Midbrain (tissue), 1 donor: ENCODE measurements at places on chromosomes 2 and 18.

GRCh38 chr2:145484448-145485097, 964.7 kb upstream of the ZEB2 start:
- no peak for DNase-seq

- no peak for DNase-seq
Observed at GRCh38 chr2:229174794-229175496, 96.1 kb downstream of the PID1 start.

DNA sequence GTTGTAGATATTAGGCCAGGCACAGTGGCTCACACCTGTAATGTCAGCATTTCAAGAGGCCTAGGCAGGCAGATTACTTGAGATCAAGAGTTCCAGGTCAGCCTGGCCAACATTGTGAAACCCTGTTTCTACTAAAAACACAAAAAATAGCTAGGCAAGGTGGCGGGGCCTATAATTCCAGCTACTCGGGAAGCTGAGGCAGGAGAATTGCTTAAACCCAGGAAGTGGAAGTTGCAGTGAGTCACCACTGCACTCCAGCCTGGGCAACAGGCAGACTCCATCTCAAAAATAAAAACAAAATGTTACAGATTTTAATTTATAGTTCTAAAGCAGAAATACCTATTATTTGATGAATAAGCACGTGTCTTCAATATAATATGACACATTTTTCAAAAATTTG, 65.6 kb upstream of the UBXN4 start:
- no peak for DNase-seq

DNA sequence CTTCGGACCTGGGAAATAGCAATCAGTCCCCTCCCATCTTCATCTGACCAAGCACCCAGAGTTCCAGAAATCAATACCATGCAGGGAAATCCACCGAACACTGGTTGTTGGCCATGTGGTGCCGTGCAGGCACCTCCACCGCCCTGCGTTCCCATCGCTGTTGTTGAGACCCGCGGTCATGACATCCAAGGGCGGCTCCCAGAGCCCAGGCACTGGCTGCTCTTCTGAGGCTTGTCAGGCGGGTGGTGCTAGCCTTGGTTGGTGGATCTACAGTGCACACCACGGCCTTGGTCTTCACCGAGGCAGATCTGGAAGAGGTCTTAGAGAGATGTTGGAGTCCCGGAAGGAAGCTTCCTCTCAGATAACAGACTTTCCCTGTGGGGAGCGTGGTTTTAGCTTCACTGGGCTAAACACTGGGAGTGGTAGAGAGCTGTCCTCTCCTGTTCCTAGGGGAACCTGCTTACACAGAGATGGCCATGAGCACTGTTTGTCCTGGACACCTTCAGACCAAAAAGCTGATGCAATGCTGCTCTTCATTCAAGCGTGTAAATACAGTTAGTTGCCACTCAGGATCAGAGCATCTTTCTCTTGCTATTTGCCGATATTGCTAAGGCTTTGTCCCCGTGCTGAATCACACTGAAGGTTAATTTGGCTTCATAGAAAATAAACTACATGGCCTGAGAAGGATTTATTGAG, 58.3 kb downstream of the SMIM21 start:
- no peak for DNase-seq

GRCh38 chr2:118340103-118340502, 251.8 kb downstream of the INSIG2 start:
- DNase-seq = no peak

DNA sequence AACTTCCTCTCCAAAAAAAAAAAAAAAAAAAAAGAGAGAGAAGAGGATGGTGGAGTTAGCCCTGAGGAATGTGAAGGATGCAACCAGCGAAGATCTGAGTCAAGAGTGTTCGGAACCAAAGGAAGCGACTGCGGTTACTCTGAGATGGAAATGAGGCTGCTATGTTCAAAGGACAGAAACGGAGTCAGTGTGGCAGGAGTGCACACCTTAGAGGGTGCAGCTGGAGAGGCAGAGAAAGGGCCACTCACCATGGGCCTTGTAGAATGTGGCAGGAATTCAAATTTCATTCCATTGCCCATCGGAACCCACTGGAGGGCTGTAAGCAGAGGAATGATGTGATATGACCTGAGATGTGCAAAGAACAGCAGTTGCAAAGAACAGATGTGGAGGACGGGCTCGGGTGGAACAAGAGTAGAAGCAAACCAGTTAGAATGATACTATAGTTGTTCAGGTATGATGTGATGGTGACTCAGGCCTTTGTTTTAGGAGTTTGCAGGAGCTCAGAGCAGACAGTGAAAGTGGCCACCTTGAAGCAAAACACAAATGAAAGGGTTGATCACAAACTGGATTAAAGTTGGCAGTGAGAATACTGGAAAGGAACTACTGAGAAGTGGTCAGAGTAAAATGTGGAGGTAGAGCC, 22.6 kb downstream of the ITGA6 start:
- DNase-seq = no peak

GRCh38 chr2:174859563-174860169, 95.4 kb upstream of the CHRNA1 start:
- no peak for DNase-seq

GRCh38 chr2:222239091-222239490, 59.7 kb downstream of the PAX3 start:
- no peak for DNase-seq

DNA sequence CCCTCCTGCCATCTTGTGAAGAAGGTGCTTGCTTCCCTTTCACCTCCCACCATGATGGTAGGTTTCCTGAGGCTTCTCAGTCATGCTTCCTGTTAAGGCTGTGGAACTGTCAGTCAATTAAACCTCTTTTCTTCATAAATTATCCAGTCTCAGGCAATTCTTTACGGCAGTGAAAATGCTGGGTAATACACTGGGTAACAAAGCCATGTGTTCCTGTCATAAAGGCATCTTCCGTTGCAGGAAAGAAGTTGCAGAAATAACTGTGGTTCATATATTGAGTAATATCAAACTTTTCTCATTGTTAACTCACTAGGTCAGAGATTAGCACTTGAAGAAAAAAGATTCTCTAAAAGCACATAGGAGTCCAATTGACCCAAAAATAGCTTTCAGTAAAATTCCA, 163.9 kb upstream of the HNMT start:
- DNase-seq = no peak

- DNase-seq = no peak
Observed at GRCh38 chr18:69326094-69326493, 74.6 kb upstream of the DOK6 start.

GRCh38 chr2:62928015-62928414, 122.6 kb upstream of the OTX1 start:
- no peak for DNase-seq

- no peak for DNase-seq
Observed at GRCh38 chr2:112005406-112006075, 49.5 kb upstream of the TMEM87B start.

DNA sequence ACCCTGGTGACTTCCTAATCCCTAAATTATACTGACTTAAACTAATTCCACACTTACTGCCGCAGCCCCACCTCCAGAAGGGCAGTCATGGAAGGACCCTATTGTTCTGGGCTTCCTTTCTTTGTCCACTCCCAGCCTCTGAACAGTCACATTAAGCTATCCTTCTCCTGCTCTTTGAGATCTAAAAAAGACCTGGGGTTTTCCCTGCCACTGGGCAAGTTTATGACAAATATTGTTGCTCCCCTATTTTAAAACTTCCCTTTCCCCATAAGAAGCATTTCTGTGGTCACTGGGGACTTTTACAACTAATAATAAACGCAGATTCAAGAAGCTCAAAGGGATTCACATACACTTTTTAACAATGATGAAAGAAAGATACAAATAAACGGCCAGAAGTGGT, 47.2 kb upstream of the XPO1 start:
- no peak for DNase-seq

GRCh38 chr2:40317046-40317445, 134.8 kb downstream of the SLC8A1 start:
- no peak for DNase-seq

DNA sequence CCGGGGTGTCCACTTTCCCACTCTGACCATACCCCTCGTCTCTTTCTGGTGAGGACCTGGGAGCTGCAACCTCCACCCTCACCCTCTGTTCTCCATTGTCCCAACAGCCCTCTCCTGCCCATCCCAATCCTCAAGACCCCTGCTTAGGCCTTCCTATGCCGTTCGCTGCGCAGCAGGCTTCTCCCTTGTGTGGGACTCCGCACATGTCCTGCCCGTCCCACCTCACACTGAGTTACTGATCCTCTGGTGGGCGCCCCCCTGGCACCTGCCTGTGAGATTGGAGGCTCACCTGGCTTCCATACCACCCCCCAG, 119.5 kb upstream of the SNTG2 start:
- DNase-seq = no peak

GRCh38 chr2:108927936-108928659, 60.9 kb downstream of the EDAR start:
- peak; percentile 26 for DNase-seq

DNA sequence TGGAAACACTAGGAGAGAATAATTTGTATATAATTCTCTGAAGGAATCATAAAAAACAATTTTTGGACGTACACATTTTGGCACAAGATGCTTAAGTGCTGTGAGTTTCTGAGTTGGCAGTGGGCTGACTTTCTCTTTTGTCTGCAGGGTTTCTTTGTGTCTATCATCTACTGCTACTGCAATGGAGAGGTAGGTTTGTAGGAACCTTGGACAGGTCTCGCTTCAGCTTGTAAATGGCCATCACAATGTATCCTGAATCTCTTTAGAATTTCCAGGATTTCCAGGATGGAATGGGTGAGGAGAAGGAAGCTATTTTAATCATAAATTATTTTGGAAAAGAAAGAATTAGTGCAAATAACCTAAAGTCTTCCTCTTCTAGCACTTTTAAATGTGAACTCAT, 83.9 kb downstream of the PTH2R start:
- DNase-seq = no peak

- no peak for DNase-seq
Observed at GRCh38 chr2:24189551-24189950, 14.7 kb downstream of the FAM228A start.

DNA sequence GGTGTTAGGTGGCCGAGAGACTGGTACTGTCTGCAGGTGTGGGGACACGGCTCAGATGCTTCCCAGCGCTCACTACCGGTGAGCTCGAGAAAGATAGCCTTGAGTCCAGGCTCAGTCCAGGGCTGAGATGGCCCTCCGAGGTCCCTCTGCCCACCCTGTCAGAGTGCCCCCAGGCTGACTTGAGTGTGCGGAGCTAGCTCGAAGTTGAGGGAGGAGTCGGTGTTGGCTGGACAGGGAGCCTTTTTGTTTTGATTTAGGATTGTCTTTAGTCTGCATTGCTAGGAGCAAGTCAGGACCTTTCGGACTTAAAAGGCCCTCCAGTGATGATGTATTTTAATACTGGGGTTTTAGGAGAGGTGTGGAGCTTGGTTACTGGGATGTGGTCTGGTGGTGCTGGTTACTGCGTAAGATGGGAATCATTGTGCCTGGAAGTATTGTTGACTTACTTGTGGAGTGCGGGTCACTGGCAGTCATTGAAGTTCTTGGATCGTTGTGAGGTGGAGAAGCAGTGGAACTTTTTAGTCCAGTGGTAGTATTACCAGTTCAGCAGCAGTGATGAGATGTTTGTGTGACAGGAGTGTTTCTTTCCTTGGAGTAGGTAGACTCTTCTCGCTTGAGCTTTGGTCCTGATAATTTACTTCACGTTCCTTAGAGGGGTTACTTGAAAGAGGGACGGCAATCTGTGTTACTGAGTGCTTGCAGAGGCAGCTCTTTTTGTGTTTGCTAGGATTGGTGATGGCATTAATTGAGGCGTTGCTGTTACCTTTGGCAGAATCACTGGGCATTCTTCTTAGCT, 633 bp downstream of the KIAA1328 start:
- DNase-seq = peak; percentile 70

GRCh38 chr18:58276789-58277739, 233.0 kb downstream of the NEDD4L start:
- no peak for DNase-seq

DNA sequence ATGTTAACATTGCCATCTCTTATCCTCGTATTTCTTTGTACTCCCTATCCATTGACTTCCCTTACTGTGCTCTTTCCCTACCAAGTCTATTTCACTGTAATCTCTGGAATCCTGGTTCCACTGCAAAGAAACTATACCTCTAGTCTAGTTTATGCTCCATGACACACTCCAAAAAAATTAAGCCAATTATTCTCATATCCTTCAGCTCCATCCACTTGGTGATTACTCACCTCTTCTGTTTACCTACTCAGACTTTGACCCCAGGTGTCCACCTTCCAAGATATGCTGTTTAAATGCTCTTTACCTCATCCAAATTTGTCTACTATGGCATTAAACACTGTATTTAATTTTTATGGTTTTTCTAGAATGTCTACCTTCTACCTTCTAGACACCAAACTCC, 137.9 kb downstream of the ATAD2B start:
- no peak for DNase-seq
